ENCODE measurements at places on chromosomes 11 and 22.
A peak's percentile ranks its signal among the peaks of the same experiment; 100 is the strongest.

DNA sequence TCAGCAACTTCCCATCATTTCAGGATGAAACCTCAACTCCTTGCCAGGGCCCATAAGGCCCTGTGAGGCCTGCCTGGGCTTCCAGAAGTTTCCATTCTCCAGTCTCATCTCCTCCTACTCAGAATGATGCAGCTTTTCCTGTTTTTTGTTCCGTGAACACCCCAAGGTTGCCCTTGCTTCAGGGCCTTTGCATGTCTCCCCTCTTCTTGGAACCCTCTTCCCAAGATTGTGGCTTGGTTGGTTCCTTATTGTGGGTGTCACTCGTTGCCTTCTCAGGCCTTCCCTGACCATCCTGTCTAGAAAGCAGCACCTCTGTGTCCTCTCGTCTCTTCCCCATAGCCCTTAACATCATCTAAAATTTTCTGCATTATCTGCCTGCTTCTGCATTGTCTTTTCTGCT lies 23.2 kb upstream of the YWHAH start:
- DNase-seq: no peak

- DNase-seq: peak; percentile 66
Observed at GRCh38 chr11:65169164-65169641, 830 bp upstream of the SPDYC start.

DNA sequence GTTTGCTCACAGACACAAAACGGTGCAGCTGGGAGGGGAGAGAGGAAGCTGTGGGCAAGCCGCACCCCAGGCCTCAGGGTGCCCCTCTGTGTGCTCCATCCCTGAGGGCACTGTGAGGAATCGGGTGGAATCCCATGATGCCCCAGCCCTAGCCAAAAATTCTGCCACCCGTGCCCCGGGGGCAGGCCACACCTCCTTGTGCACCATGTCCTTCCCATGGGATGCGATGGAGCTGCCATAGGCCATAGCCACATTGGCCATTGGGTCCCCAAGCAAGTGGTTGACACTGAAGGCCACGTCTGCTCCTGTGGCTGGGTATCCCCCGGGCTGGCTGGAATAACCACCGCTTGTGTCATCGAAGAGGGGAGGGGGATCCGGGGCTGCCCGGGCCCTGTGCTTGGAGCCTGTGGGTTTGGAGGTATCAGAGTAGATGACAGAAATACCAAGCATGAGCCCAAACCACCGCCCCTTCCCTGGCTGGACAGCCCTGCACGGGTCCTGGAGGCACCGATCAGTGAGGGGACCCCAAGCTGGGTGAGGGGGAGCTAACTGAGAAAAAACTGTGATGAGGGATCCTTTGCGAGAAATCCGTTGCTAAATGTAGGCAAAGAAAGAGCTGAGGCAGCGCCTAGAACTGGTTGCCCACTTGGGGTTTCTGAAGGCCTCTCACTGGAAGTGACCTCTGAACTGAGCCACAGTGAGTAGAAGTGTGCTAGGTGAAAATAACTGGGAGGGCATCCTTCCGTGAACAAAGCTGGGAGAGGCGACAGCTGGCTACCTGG lies 863 bp downstream of the YIF1A start:
- no peak for DNase-seq

DNA sequence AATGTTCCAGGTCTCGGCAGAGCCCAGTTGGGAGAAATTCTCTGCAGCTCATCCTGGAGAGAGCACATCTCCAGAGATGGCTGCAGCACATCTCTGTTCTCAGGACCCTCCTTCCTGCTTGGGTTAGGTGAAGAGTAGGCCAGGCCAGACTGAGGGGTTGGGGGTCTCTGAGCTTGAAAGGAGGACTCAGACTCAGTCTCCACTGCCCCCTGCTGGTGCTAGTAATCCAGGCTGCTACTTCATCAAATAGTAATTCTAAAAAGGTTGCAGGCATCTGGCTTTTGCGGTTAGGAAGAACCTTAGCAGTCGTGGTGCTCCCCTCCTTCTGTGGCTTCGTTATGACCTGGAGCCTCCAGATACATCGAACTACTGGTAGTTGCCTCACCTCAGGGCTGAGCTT lies 9.7 kb downstream of the TUB start:
- no peak for DNase-seq

GRCh38 chr11:64850979-64851567 lies 6.6 kb upstream of the CDC42BPG start:
- DNase-seq: no peak

- DNase-seq: no peak
Observed at GRCh38 chr11:12668166-12668565, 6.1 kb upstream of the TEAD1 start.

- DNase-seq: no peak
Observed at GRCh38 chr11:111776398-111777093, 10.4 kb upstream of the PPP2R1B start.

DNA sequence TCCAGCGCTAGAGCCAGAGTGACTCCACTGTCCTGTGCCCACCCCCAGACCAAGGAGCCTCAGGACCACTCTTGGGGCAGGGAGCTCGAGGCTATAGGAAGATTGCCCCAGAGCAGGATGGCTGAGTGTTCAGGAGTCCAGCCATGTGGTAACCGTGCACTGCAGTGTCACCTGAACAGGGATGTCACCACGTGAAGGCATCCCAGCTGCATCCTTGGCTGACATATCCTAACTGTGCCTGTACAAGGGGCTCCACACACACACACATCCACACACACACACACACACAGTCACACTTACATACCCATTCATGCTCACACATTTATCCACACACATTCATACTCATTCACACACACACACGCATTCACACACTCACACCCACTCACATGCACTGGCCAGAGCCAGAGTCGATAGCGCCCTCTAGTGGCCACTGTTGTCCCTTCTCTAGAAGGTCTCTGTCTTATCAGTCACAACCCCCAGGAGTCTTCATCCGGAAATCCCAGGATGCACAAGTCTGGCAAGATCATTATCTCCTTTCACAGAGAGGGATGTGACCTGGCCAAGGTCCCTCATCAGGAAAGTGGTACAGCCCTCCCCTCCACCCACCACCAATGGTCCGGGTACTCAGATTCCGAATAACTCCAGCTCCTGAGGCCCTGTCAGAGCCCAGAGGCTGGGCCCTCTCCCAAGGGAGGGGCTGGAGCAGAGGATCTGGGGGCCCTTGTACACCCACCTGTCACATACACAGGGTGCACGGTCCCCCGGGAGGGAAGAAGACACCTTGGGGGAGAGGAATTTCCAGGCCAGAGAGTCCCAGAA lies 55.1 kb downstream of the IGLL5 start:
- DNase-seq: peak; percentile 31

- DNase-seq: no peak
Observed at GRCh38 chr22:35531676-35532075, 9.0 kb upstream of the RASD2 start.

DNA sequence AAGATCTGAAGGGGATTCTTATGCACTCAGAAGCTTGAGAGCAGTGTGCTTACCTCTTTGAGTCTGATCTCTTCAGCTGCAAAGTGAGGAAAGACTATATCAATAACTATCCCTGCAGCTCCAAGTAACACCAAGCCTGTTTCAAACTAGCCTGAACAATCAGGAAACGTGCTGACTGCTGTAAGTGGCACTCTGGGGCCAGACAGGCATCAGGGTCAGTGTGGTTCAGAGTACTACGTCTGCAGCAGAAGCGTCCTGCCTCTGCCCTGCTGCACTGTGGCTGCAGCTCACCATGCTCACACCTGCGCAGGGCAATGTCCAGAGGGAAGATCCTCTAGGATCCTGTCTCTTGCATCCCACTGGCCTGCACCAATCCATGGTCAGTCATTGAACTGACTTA lies 25.5 kb upstream of the LINC01488 start:
- DNase-seq: no peak

GRCh38 chr11:83655976-83656375 lies 369.8 kb upstream of the CCDC90B start:
- DNase-seq: no peak

DNA sequence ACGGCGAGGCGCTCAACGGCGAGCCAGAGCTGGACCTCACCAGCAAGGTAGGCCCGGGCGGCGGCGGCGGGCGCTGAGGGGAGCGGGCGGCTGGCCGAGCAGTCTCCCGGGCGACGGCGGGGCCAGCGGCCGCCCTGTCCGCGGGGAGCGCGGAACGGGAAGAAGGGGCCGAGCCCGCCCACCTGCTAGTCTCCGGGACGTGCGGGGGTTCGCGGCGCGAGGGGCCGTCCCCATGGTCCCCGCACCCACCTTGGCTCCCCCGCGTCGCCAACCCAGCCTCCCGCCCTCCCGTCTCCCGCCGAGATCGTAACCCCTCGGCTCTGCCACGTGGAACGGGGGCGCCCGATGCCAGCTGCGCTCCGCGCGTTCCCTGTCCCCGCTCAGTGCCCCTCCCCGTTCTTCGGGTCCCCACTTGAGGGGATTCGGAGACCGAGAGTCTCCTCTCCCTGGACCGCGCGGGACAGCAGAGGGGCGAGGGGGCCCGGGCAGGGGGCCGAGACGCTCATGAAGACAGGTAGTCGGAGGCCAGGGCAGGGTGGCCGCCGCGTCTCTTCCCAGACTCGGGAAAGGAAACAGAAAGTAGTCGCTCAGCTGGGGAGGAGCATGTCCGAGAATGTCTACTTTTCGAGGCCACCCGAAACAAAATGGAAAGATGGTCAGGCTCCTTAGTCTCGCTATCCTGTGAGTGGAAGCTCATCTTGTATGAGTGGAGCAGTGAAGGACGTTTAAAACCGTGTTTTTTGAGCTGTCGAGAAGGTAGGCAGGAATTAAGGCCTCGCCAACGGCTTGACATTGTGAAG lies 557 bp downstream of the GTPBP1 start:
- no peak for DNase-seq

DNA sequence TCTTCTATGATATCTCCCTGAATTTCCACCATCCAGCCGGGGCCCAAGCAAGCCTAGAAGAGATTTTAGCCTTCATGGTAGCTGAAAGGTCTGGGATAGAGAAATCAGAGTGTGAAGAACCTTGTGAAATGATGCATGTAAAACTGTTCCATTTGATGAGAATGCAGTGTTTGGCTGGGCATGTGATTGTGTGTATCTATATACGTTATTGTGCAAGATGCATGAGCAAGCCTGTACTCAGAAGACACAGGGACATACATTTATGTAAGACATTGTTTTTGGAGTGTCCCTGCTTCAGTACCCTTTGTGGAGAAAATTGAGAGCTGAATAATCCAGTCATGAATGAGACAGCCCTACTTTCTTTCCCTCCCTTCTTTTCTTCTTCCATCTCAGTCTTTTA lies 15.2 kb upstream of the OR52K2 start:
- DNase-seq: no peak

DNA sequence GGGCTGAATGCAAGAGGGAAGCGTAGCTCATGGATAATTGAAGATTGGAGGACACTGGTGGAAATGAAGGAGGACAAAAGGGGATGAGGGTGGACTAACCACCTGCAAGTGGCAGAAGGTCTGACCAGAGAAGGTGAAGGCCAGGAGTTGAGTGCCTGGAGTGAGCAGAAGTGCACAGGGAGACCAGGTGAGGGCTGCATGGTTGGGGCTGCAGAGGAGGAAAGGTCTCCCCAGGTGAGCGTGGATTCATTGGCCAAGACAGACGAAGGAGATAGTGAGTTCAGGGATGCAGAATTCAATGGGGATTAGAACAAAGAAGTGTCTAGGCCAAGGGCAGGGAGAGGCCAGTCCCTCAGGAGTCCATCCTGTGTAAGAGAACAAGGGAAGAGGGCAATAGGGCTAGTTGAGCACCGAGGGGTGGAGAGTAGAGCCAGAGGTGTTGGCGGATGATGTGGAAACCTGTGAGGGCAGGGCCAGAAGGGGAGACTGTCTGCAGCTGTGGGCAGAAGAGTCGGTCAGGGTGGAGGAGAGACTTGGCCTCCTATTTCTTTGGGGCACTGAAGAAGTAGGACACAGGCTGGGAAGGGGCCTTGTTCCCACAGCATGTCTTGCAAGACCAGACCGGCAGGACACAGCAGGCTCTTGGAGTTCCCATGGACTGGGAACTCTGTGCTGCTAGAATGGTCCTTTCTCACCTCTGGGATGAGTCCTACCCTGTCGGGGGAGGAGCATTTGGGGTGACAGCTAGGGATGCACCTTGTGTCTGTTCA lies 6.7 kb downstream of the TRIM29 start:
- DNase-seq: no peak

DNA sequence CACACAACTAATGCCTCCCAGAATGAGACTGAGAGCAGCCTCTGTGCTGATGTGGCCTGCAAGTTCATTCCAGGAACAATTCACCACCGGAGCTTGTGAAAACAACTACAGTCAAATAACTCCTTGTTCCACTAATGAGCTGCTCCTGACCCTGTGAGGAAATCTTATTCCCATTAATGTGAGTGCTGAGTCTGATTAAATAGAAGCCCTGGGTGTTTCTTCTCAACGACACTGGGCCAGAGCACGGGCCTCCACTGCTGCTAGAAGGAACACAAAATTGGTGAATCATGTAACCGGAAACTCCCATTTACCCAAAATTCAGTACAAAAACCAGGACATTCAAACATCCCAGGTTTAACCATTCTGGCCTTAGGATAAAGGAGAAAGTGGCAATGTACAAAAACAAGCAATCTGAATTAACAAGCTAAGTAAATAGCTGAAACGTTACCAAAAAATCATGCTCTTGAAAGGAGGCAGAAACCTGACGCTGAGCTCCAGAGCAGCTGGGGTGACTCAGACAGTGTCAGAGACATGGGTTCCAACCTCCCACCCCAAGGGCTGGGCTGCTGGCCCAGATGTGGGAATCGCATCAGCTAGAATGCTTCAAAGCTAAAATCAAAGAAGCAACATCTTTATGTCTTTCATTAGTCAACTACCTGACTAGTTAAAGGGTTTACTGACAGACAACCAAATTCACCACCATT lies 26.7 kb downstream of the SERGEF start:
- DNase-seq: no peak

DNA sequence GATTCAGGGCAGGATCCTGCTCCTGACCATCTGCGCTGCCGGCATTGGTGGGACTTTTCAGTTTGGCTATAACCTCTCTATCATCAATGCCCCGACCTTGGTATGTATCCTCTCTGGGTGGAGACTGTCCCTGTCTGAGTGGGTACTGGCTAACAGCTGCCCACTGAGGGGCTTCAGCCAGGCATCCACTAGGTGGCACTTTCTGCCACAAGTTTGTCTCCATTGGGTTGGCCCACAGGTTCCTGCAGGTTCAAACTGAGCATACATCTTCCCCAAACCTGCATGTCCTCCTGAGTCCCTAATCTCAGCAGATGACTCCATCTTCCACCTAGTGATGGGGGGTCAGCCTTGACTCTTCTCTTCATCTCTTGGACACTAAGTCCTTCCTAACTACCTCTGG lies 4.4 kb downstream of the SLC2A11 start:
- peak; percentile 16 for DNase-seq

DNA sequence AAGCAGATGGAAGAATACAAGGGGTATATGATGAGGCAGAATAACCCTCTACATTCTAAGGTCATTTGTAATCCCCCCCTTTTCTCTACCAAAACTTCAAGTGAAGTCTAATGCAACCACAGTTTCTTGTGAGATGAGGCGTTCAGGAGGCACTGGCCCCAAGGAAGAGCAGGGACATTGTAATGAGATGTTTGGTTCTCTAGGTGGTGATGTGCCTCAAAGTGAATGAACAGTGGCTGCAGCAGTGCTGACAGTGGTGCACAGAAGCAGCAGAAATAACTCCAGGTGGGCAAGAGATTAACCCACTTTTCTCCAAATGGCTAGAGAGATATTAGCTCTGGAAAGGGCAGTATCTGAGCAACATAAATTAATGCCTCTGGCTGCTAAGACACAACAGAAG lies 33.8 kb downstream of the PDGFD start:
- DNase-seq: no peak
